ENCODE measurements at places on chromosomes 5 and 9.

GRCh38 chr9:135076876-135077430 lies 10.5 kb upstream of the OLFM1 start:
- DNase-seq, result no peak

DNA sequence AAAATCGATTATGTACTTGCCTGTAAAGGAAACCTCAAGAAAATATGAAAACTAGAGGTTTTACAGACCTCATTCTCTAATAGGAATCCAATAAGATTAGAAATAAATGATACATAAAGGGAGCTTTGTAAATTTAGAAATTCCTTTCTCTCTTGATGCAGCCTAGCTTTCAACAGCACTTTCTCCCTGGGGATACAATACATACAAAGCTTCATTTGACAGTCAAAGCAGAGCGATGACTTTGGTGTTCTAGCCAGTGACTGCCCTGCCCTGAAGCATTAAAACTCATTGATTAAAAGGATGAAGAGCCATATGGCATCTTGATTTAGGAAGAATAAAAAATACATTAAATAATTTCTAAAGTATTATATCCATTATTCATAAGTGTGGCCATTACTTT lies 46.3 kb upstream of the GLIS3 start:
- DNase-seq, result no peak

- DNase-seq, result no peak
Observed at GRCh38 chr9:11016081-11016480, 403.3 kb upstream of the PTPRD start.

DNA sequence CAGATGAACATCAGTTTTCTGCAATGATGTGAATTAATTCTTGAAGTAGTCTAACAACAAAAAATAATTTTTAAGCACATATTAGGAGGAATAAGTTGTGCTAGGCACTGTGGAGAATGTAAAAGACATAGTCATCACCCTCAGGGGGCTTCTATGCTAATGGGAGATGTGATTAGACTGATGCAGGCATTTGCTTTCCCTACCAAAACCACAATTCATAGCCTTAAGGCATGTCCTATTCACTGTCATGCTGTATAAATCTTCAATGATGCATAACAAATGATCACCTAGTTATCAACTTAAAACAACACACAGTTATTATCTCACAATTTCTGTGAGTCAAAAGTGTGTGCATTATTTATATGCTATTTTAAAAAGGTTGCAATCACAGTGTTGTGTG lies 422.6 kb downstream of the MAN2A1 start:
- no peak for DNase-seq

Measured in EH (cell line).